ENCODE measurements at places on chromosomes 1 and 21.

- no peak for DNase-seq
These were observed 7.4 kb upstream of the MOB3C start for GRCh38 chr1:46623743-46624644.

- DNase-seq, result no peak
These were observed 20.2 kb upstream of the COL6A2 start for GRCh38 chr21:46077674-46078101.

DNA sequence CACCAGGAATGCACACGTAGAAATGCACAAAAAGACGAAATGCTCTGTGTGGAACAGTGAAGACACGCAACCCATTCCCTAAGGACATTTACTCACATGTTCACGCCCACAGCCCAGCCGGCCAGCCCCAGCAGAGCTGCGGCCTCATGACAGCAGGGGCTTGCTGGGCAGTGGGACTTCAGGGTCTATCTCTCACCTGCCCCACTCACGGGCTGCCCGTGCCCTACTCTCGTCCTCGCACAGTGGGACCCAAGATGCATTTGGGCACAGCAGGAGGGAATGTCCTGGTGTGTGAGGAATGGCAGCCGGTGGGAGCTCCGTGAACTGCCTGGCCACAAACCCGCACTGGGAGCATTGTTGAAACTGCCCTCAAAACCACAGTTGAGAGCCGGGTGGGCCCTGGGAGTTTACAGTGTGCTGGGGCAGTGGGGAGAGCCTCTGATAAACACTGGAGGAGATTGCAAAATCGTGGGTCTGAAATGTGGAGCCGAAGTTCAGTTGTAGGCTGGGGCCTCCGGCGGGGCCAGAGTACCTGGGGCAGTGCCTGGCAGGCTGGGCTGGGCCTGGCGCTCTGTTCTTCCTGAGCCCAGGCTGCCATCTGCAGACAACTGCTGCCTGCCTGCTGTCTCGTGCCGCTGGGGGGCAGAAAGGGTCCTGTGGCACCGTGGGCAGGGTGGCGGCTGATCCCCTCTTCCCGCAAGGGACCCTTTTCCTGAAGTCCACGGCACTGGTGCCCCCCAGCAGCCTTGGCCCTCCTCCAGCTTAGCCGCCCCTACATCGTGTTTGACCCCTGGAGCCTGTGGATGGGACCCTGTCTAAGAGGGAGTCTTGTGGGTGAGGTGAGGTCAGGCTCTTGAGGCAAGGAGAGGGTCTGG lies 20.7 kb upstream of the POFUT2 start:
- peak; percentile 51 for DNase-seq

DNA sequence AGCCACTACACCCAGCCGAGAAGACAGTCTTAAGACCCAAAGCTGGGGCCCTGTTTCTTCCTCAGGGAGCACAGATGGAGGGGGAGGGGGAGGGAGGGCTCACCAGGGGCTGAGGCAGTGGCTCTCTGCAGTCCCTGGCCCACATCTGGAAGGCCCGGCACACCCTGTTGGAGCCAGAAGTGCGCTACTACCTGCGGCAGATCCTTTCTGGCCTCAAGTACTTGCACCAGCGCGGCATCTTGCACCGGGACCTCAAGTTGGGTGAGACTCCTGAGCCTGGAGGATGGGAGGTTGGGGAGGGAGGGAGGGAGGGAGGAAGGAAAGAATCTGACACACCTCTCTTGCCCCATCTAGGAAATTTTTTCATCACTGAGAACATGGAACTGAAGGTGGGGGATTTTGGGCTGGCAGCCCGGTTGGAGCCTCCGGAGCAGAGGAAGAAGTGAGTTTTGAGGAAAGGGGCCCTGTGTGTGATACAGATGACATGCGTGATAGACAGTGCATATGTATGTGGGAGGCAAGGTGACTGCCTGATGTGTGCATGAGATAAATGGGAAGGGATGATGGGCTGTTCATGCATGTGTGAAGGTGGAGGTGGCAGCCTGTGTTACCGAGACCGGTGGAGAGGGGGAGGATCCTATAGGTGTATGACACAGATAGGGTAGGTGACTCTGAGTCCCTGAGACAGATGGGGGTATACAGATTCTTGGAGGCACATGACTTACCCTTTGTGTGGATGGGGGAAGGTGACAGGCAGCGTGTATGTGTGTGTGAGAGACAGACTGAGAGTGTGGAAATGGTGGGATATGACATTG lies 1.5 kb downstream of the PLK3 start:
- DNase-seq, result no peak

DNA sequence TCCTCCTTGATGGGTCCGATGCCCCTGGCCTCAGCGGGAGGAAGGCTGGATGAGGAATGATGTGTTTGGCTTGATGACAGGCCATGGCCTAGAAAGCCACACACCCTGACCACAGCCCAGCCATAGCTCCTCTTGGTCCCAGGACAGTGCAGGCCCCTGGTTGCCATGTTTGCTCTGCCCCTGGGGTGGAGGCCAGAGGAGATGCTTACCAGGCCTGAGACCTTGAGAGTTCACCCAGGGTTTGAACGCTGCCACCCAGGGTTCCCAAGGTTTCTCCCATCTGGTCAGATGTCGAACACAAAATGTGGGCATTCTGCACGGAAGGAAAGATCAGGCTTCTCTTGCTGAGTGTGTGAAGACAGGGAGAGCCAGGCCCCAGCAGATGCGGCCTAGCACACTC lies 2.6 kb downstream of the C1orf226 start:
- no peak for DNase-seq

- DNase-seq, result peak; percentile 49
These were observed 17.3 kb downstream of the NOC2L start for GRCh38 chr1:941588-942383.

DNA sequence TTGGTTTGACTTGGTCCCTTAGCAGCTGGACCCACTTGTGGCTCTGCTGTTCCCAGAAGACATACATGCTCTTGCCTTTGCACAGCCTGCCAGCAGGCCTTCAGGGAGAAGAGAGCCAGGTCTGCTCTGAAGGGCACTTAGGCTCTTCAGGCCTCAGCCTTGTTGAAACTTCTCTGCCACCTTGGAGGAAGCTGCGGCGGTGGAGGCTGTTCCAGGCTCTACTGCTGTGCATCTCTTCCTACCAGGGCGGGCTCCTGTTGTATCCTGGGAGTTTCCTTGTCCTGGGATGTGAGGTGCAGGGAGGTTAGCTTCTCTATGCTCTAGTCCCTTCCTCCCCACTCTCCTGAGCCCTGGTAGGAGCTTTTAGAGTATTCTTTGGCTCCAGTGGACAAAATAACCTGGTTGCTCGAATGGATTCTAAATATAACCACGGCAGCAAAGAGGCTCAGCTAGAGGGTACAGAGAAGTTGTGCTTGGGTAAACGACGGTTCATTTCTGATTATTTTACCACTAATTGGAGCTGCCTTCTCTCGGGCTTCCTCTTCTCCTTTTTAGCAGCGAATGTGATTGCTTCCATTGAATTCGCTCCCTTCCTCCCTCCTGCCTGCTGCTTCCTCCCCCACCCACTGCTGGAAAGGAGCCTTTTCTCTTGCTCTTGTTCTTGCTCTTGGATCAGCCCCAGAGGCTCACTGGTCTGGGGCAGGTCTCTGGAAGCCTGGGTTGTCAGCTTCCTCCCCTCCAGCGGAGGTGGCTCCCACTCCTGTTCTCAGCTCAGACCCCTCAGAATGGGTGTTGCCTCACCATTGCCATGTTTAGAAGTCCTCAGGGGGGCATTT lies 126.6 kb upstream of the CACNA1E start:
- DNase-seq, result no peak

- DNase-seq, result no peak
These were observed 4.9 kb downstream of the RNF223 start for GRCh38 chr1:1069056-1069710.

DNA sequence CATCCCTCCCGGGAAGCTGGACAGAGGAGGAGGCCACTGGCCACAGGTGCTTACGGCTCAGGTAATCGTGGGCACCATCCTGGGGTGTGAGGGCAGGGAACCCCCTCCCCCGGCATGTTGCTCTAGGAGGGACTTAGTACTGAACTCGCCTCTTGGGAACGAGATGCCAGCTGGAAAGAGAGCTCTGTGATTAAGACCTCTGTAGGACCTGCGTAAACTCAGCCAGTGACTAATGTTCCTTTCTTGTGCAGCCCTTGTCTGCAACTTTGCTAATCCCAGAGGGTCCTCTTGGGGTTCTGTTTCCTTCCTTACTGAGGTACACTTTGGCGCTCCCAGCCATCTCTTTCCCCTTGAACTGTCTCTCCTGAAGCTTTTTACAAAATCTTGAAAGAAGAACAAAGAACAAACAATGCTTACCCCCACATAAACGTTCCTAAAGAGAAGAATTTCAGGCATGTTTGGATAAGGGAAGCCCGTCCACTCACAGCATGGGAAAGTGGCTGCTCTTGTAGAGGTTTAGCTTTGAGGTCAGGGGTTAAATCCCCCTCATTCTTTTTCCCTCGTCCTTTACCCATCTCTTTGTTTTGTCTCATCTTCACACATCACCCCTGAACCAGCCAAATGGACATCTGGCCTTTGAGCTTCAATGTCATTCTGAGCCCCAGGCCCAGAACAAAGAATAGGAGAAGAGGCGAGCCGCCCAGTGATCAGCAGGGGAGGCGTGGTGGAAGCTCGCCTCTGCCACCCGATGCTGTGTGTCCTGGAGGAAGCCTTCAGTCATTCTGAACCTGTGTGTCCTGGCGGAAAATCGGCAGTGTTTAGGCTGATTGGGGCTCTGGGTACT lies 37.4 kb downstream of the CITED4 start:
- DNase-seq, result peak; percentile 12

GRCh38 chr1:93531193-93531592 lies 83.3 kb downstream of the FNBP1L start:
- no peak for DNase-seq

DNA sequence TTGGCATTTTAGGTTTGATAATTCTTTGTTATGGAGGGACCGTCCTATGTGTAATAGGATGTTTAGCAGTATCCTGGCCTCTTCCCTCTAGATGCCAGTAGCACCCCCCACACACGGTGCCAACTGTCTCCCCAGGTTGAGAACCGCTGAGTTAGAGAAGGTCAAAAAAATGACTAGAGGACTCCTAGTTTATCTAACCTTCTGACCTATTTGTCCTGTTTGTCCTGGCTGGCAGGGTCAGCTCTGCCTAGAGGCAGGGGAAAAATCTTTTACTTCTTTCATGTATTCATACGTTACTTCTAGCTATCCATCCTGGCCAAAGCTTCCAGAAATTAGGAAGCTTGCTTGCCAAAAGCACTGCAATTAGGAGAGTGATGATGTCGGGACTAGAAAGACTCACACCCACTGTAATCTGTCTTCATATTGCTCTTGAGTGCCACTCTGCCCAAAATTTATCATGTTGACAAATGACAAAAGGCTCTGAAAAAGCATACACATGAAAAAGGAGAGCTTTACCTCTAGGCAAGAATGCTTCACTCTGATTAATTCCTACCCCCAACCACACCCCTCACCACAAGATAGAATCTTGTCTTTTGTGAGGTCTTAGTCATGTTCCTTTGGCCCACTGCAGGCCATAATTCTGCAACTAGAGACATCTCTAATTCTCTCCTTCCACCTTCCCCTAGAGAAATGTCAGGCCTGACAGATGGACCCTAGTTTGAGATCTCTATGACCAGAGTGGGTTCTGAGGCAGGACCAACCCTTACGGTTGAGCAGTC lies 14.4 kb upstream of the AKR1A1 start:
- DNase-seq, result no peak

GRCh38 chr1:209431813-209432442 lies 151.6 kb upstream of the CAMK1G start:
- DNase-seq, result no peak

DNA sequence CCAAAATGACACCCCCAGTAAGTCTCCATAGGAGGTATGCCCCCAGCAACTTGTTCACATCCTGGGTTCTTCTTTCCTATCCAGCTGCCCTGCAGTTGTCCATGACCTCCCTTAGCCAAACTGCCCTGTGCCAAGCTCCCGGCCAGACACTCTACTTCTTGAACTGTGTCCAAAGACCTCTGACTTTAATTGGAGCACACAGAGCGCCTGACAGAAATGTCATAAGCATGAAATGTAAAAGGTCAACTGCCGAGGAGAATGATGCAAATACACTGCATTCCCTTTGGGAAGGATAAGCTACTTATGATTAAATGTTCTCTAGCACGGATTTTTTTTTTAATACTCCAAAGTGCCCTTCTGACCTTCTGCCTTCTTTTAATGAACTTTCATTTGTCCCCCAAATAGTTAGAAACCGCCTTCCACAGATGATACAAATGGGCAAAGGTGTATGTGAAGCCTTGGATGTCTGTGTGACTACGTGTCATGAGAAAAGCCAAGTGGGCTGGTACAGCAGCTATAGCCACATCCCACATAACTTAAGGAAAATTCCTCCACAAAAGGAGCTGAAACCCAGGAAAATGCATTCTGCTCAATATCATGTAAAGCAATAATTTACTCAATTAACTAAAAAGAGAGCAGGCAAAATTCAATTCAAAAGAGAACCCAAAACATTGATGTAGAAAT lies 26.8 kb downstream of the PALMD start:
- DNase-seq, result no peak

DNA sequence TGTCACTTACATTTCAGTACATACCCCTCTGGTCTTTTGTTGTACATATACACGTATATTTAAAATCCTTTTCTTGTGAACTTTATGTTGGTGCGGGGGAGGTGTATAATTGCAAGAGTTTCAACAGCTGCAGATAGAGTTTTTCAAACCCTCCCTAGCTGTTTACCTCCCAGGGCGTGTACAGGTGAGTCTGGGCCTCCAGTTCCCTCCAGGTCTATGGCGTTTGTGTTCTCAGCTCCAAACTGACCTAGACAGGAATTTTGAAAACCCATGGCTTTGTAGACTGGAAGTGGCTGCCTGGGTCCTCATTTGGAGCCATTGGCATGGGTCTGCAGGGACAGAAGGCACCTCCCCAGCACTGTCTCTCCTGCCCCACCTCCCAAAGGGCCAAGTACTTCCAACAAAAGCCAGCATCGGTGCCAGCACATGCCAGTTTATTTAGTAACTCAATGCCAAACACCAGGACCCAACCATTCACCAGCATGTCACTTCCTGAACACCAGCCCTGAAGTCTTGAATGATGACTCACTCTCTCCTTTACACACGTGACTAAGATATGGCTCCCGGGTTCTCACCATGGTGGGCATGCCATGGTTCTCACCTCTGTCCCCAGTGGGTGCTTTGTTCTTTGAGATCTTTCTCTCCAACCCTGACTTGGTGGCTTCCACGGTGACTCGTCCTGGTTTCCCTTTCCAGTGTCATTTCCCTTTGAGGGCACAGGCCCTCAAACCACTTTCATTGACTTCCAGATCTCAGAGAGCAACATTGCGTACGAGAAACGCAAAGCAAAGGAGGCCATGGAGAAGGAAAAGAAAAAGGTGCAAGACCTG lies 57.3 kb upstream of the EFHD2 start:
- DNase-seq, result peak; percentile 84

- no peak for DNase-seq
These were observed 217.4 kb upstream of the RUNX1 start for GRCh38 chr21:35266546-35266945.

GRCh38 chr1:236141447-236142252 lies 689 bp upstream of the GPR137B start:
- peak; percentile 49 for DNase-seq

All from AG10803 (cell line).